ENCODE measurements at places on chromosomes 12 and 14. TPM values are rescaled to one million over a fixed set of nuclear protein-coding genes. Genes with fewer than 3 reads are reported as not detected.
A peak's percentile ranks its signal among the peaks of the same experiment; 100 is the strongest.

GRCh38 chr14:74425525-74426201 lies 347 bp downstream of the SYNDIG1L start:
- DNase-seq: peak; percentile 17

GRCh38 chr12:1842183-1842904 lies 22.0 kb downstream of the LRTM2 start:
- DNase-seq: no peak

DNA sequence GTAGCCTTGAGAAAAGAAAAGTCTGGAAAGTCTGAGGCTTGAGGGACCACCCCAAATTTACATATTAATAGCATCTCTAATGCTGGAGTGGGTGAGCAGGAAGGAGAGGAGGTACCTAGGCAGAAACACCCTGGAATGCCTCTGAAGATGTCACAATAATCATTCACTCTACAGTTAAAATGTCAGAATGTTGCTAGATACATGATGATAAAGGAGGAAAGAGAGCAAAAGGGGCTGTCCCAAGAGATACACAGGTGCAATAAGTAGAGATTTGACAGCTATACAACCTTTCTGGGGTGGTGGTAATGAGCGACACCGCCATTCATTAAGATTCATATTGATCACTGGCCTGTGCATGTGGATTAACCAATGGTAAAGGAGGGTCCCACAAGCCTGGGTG lies 540.5 kb upstream of the FBXO33 start:
- no peak for DNase-seq

GRCh38 chr12:56041552-56042429 lies at the start of gene RPS26:
TSS of gene RPS26 (plus strand) at chr12:56041918. CDS start at chr12:56042167, 249 bp downstream.
- DNase-seq: peak; percentile 100

GRCh38 chr14:64845878-64846277 lies 33.8 kb downstream of the SPTB start:
- peak; percentile 14 for DNase-seq

- DNase-seq: peak; percentile 6
These were observed 142.9 kb upstream of the KITLG start for GRCh38 chr12:88723219-88723618.

GRCh38 chr14:86640288-86640687 lies 1110.3 kb downstream of the FLRT2 start:
- DNase-seq: no peak

DNA sequence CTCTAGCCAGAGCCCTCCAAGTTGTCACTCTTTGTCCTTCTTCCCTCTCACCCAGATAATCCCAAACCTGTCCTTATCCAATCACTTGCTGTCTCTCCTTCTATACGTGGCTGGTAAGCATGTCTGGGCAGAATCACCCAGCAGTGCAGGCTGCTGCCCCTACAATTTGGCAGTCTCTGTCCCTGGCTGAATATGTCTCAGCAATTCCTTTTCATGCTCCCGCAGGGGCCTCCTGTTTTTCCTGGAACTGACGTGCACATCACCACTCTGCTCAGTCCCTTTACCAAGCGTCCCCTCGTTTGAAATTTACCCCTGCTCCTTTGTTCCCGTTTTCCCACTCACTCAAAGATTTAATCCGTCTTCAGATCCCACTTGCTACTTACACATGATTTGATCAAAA lies 80.0 kb downstream of the ST8SIA1 start:
- no peak for DNase-seq

- no peak for DNase-seq
These were observed 18.0 kb downstream of the MAP1LC3B2 start for GRCh38 chr12:116577154-116577561.

- no peak for DNase-seq
These were observed 1025.4 kb upstream of the LRFN5 start for GRCh38 chr14:40581264-40581663.

- peak; percentile 83 for DNase-seq
These were observed 663 bp downstream of the NCKAP5L start for GRCh38 chr12:49827401-49828099.

DNA sequence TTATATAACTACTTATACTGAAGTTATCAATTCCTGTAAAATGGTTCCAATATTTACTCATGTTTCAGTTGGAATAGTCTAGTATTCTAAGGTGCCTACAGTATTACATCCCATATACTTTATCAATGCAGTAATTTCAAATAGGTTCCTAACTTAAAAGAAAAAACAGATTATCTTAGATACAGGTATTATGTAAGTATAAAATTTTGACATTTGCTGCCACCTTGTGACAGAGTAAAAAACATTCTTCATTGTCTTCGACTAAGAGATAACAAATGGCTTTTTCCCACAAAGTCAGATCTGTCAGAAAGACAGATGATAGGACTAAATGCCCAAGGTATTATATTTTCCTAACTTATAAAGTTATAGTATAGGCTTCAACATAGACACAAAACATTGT lies 78.7 kb downstream of the TXNDC16 start:
- DNase-seq: peak; percentile 74

DNA sequence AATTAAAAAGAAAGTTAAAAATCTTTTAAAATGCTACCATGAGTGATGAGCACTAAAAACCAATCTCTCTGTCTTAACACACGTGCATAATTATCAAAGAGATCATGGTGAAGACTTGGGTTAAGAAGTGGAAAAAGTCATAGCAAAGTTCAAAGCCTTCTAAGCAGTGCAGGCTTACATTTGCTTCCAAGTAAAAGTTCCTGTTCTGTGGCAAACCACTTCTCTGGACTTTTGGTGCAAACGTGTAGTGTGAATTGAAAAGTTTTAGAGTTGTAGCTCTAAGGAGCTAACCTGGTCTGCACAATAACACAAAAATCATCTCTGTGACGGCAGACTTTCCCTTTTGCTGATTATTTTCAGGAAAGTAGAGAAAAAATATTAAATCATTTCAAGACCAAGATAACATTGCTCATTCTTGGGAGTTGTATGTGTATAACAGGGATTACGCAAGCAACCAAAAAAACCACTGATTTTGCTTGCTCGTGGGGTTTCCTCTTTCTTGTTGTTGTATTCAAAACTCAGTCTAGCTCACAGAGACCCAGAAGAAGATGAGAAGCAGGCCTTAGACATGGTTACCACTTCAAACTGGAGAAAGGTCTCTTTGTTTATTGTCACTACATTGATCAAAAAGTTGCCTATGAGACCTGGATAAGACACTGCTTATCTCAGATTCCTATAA lies 2.3 kb upstream of the GLIPR1 start:
- DNase-seq: peak; percentile 78

DNA sequence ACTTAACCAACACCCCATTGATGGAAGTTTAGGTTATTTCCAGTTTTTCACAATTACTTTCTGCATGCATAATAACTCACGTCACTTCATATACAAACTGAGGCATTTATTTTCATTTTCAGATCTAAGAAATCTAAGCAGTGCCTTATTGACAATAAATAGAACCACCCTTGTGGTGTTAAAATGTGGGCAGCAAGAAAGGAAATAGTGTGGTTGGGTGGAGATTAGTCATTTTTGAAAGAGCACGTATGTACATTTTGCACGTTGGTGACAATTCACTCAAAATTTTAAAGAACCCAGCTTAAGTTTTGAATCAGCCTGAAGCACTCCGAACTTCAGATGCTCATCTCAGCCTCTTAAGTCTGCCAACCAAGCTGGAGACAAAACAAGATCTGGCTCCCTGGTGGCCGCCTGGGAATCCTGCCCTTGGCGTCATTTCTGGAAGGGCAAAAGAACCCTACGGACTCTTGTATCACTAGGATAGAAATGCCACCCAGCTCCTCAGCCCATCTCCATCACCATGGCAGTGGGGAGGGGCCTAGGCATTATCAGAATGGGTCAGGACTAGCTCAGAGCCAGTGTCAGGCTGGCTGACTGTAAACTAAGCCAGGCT lies 89.5 kb upstream of the BCL2L14 start:
- no peak for DNase-seq

DNA sequence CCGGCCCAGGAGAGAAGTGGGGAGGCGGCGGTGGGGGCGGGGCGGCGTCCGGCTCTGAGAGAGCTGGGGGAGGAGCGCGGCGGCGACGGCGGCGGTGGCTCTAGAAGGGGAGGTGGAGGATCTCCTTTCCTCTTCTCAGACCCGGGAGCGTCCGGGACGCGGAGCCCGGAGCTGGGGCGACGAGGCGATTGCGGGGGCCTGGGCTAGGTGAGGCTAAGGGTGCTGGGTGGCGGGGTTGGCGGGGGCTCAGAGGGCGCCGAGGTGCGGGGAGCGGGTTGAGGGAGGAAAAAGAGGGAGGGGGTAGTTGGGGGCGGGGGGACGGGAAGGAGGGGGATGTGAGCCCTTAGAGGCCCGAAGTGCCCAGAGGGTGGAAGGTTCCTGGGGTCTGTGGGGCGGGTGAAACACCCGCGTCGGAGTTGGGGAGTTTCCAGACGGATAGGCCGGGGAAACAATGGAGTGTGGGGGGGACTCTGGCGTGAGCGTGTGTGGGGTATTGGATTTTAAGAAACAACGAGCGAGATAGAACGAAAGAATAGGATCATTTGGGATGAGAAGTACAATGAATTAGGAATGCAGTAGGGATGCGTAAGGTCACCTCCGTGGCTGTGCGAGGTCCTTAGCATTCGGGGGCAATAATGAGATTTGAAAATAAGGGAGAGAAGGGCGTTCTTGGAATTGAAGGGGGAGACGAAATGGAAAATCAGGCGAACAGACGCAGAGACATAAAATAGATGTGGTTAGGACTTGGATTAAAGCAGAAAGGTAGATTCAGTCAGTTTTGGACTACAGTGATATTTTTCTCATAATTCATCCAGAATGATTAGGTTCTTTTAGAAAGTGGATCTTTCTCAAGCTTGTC lies at the start of gene SPATS2:
Gene SPATS2 (plus strand): TSS at position 82 of the 859 bp plus-strand sequence. CDS start 93,551 bp downstream, outside the sequence.
- DNase-seq: no peak

GRCh38 chr14:46782281-46782680 lies 130.7 kb upstream of the RPL10L start:
- DNase-seq: no peak

- no peak for DNase-seq
These were observed 85.4 kb upstream of the ETV6 start for GRCh38 chr12:11563785-11564739.

DNA sequence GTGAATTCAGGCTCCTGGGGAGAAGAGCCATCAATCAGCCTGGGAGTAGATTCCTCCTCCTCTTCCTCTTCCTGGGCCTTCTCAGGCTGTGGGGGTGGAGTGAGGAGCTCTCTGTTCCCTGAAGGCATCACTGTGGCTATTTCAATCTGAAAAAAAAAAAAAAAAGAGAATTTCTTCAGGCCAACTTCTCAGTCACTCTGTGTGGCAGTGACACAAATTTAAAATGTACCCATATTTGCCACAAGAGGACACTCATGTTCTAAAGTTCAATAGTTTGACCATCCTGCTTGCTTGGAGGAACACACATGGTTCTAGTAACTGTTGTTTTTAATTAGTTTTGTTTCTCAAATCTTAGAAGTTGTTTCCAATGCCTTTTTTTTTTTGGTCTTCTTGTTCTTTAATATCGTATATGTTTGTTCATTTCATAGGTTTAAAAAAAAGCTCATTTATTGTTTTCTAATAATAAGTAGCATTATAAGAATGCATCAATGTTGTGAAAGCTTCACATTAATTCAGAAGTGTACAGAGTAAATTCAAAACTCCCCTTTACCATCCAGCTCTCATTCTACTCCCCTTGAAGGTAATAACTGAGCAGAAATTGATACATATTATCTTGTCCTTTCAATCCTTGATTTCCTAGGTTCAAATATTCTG lies 23.3 kb upstream of the CCER1 start:
- DNase-seq: peak; percentile 82

DNA sequence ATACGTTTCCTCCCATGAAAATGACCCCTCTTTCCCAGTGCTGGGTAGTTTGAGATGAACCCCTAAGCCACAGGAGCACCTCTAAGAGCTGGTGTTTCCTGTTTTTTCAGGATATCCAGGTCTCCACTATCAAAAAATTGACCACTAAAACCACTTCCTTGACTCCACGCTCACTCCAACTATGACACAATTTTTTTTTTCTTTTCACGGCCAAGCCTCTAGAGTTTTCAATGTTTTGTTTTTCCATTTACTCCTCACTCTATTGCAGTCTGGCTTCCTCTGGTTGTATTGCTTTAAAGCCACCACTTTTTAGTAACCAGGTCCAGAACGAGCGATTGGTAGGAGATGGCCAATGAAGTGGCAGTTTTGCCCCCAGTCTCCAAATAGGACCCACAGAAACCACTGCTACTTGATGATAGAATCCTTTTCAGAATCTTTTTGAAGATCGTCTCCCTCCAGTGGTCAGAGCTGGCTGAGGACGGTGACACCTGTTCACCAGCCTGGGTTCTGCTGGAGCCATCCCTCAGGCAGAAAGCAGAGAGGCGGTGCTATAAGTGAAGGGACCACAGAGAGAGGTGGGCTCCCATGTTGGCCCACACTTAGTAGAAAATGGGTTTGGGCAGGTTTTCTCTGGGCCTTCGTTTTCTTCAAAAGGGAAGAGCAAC lies 454.4 kb downstream of the VRK1 start:
- no peak for DNase-seq

GRCh38 chr12:118376089-118377020 lies at the start of gene SUDS3:
TSS of gene SUDS3 (plus strand) at chr12:118376555. CDS start at chr12:118376692, 137 bp downstream.
- DNase-seq: peak; percentile 84

DNA sequence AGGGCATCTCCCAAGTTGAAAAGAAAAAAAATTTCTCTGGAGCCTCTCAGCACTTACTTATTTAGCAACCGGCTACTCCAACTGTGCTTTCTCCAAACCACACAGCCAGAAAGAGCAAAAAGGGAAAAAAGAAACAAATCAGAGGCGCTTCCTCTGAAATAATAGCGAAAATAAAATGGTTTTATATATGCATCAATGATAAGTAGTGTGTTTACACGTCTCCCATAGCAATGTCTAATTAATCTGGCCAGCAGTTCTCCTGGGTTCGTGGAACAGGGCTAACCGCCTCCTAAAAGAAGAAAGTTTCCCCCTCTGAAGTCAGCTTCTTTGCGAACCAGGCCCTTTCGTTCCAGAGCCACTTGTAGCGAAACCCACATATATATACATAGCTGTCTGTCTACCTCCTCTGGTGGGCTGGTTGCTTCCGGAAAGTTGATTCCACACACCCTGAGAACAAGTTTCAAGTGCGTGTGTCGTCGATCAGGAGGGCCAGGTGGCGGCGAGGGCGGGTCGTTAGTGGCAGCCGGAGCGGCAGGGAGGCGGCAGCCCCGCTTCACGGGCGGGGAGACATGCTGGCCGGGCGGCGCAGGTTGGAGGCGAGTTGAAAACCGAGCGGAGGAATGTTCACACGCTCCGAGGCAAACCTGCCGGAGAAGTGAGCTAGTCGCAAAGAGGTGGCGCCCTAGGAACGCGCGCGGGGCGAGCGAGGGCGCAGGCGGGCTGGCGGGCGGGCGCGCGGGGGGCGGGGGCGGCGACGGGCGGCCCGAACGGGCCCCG lies 2.7 kb downstream of the PTHLH start:
- peak; percentile 33 for DNase-seq

Gene TAS2R8
- 0.43 TPM for total RNA-seq

Gene NPFF
- total RNA-seq: not detected

Gene EXOC3L4
- under 0.01 TPM for total RNA-seq

Gene KRT80
- 0.32 TPM for total RNA-seq

Gene P2RX2
- not detected for total RNA-seq

All from fibroblast of villous mesenchyme (primary cell).